Effector memory CD4-positive, alpha-beta T cell (primary cell): ENCODE measurements at places on chromosomes 5 and 9.

DNA sequence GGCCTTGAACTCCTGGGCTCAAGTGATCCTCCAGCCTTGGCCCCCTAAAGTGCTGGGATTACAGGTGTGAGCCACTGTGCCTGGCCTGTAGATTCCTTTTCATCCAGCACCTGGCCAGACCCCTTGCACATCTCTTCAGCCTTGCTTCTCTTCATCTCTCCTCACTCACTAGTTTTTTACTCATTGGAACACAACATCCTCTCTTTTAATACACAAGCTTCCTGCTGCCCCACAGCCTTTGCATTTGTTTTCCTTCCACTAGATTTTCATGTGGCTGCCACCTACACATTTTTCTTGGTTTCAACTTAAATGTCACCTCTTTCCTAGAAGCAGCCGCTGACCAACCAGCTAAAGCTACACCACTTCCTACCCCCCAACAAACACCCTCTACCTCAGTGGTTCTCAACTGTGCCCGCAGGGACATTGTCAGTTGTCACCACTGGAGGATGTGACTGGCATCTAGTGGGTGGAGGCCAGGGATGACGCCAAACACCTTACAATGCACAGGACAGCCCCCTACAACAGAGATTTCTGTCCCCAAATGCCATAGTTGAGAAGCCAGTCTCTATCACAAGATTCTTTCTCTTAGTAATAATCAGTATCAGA is 33.7 kb downstream of the HAVCR1 start:
- DNase-seq = peak; percentile 2

- DNase-seq = no peak
Measured at GRCh38 chr9:109411798-109412352, 86.2 kb downstream of the PTPN3 start.

- no peak for DNase-seq
Measured at GRCh38 chr5:171659896-171660295, 125.7 kb upstream of the SMIM23 start.

GRCh38 chr5:90602681-90603080 is 44.1 kb downstream of the ADGRV1 start:
- DNase-seq = no peak

DNA sequence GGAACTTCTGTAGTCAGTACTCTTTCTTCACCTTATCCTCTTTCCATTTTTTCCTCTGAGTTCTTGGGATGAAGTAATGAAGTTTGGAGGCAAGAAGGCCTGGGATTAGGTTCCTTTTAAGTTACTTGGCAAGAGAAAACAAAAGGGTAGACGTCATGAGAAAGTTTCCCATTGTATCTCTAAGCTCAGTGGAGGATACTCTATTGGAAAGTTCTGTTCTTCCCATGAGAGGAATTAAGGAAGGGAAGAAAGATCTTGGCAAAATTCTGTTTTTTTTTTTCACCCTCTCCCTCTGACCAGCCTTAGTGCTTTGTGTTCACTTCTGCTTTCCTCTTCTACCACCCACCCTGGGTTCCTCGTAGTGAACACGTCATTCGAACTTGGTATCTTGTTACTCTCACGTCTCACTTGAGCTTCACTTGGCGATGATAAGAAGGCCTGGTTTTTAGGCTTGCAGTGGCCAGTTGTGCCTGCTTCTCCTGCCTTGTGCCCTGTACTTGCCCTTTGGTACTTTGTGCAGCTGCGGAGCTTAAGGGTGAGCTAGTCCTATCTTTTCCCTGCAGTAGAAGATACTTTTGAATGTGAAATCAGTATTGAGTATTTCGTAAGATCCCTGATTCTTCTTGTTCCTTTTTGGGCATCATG is 67.0 kb downstream of the ARHGAP26 start:
- no peak for DNase-seq
